Muscle of leg (tissue), 16 donors: ENCODE measurements at places on chromosomes 16 and 17. TPM values are rescaled to one million over a fixed set of nuclear protein-coding genes. Genes with fewer than 3 reads are reported as not detected.

DNA sequence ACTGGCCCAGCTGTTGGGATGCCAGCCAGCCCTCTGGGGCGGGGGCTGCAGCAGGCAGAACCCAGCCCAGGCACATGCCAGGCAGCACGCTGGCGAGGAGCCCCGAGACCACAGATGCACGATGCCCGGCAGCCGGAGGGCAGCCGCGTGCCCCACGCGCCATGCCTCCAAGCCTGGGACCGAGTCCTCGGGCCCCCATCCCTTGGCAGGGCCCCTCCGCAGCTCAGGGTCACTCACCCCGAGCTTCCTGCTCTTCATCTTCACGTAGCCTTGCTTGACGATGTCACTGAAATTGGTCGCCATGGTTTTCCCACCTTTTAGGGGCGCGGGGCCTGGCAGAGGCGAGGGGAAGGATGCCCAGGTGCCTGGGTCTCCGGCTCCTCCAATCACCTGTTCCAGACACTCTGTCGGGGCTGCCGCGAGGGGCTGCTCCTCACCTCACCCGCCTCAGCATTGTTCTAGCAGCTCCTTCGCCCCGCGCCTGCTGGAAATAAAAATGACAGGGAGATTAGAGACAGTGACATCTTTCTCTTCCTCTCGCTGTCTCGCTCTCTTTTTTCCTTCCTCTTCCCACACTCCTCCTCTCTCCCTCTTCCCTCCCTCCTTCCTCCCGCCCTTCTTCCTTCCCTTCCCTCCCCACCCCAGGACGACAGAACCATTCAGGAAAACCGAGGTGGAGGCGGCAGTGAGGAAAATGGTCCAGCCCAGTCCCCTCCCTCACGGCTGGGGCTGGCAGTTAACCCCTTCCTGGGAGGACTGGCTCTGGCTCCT is 6.9 kb downstream of the DOK4 start:
- peaks cover 5% of the 10 kb centered on the region for H3K27me3 ChIP-seq
- H3K4me1 ChIP-seq, result peaks cover 41% of the 10 kb centered on the region
- peak overlapping the region; percentile 50 for H3K4me3 ChIP-seq
- H3K36me3 ChIP-seq, result peaks cover 4% of the 10 kb centered on the region
- H3K27ac ChIP-seq, result peak overlapping the region; percentile 7

GRCh38 chr17:40129498-40129897 is 7.7 kb downstream of the MSL1 start:
- DNase-seq, result no peak
- H3K4me3 ChIP-seq, result no peak overlapping the region
- peaks cover 80% of the 10 kb centered on the region for H3K36me3 ChIP-seq
- H3K27me3 ChIP-seq, result no peaks in the 10 kb centered on the region

AXIN2 gene
- total RNA-seq, result 17.7 TPM

DCXR gene
- total RNA-seq, result 36.0 TPM

CTRB1 gene
- total RNA-seq, result 0.75 TPM
